Left ventricle myocardium inferior (tissue), 1 donor: ENCODE measurements at places on chromosomes 1 and 21.

- no peak for DNase-seq
These were observed 48.8 kb downstream of the ZC3H11B start for GRCh38 chr1:219564109-219564508.

DNA sequence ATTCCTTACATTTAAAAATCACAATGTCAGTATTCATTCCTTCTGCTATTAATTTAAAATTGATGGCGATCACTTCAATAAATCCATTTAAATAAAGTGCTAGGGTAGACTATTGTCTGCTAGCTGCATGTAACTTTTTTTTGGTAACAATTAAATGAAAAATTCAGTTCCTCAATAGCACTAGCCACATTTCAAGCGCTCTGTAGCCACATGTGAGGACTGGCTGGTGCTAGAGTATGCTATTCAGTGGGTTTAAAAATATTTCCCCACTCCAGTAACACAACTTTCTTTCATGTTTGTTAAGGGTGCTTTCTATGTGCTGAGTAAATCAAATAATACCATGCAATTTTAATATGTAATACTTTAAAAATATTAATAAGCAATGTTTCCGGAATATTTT lies 108.2 kb downstream of the LTN1 start:
- DNase-seq, result no peak

DNA sequence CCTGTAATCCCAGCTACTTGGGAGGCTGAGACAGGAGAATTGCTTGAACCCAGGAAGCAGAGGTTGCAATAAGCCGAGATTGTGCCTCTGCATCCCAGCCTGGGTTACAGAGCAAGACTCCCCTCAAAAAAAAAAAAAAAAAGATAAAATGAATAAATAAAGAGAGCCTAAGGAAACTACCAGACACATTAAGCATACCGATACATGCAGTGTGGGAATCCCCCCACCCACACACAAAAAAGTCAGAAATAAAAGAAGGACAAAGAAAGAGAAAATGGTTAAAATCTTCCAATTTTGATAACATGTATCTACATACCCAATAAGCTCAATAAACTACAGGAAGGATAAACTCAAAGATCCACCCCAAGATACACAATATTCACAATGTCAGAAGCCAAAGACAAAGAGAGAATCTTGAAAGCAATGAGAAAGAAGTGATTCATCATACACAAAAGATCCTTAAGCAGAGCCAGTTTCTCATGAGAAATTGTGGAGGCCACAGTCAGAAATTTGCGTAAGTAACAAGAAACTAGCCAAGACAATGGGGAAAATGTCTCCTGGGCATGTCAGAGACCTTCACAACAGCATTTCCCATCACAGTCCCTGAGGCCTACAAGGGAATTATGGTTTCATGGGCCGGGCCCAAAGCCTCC lies 1197.0 kb downstream of the AMY1C start:
- no peak for DNase-seq

GRCh38 chr1:53517821-53518352 lies 58.7 kb downstream of the DMRTB1 start:
- no peak for DNase-seq

DNA sequence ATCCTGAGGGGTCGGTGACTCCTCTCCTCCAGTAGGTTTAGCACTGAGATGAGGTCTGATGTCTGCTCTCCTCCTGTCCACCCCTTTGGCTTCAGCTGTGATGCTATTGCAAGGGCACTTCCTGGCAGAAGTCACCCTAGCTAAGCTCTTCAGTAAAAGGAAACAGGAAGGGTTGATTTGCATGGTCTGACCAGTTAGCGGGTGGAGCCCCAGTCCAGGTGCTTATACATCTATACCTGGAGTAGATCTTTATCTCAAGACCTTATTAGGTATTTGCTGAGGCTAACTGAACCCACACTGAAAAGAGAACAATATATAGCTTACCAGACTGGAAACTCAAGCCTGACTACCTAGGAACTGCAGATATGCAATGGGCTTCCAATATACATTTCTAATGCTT lies 28.9 kb upstream of the NFASC start:
- no peak for DNase-seq

GRCh38 chr1:95086949-95087533 lies 14.3 kb upstream of the ALG14 start:
- DNase-seq, result no peak

DNA sequence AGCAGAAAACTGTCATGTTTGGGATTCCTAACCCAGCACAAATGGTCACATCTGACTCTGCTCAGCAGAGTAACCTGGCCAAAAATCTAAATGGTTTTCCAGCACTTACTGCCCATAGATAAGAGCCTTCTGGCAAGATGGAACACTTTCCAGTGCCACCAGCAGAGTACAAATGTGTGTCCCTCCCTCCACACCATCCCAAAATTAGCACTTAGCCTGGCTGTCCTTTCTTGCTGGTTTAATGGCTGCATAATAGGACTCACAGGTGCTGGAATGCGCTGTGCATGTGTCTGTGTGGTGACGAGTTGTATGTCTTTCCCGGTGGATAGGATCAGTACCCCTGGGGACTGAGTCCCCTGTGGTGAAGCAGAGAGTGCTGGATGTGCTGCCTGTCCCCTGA lies 49.8 kb upstream of the GJB5 start:
- DNase-seq, result no peak

GRCh38 chr1:233042834-233043233 lies 92.4 kb downstream of the NTPCR start:
- DNase-seq, result no peak
